Right hindlimb (tissue), 1 donor: ENCODE measurements at places on chromosomes 12 and 14.

DNA sequence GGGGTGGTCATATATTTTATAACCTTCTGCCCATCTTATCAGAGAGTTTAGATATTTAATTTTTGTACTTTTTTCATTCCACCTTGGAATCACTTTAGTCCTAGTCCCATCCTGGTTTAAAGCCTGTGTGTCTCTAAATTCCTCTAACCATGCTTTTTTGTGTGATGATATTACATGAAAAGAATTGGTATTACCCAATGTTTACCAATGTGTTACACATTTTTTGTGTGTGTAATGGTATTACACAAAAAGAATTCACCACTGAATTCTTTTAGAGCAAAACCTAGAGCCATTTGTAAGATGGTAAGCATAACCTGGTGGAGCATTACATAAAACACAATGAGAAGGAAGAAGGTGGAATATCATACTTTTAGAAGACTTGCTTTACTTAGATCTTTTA is 77.5 kb downstream of the FAR2 start:
- DNase-seq: no peak

GRCh38 chr12:31220061-31220460 is 105.9 kb downstream of the SINHCAF start:
- DNase-seq: no peak

GRCh38 chr12:3366451-3367110 is 124.4 kb upstream of the PRMT8 start:
- DNase-seq: peak; percentile 12

GRCh38 chr12:117622741-117623140 is 261.3 kb upstream of the NOS1 start:
- no peak for DNase-seq

- no peak for DNase-seq
These were observed 42.0 kb upstream of the C14orf180 start for GRCh38 chr14:104537613-104537988.

GRCh38 chr12:107012736-107013425 is 25.9 kb upstream of the MTERF2 start:
- DNase-seq: no peak

- DNase-seq: peak; percentile 90
These were observed 15.9 kb downstream of the RNASE2 start for GRCh38 chr14:20970983-20971704.

- DNase-seq: no peak
These were observed 1.6 kb downstream of the CDH24 start for GRCh38 chr14:23055621-23056144.

- no peak for DNase-seq
These were observed 311.1 kb upstream of the DIO2 start for GRCh38 chr14:80522411-80522810.

- DNase-seq: no peak
These were observed 974.7 kb downstream of the GALC start for GRCh38 chr14:87018294-87018693.

- DNase-seq: no peak
These were observed 134.2 kb downstream of the DPF3 start for GRCh38 chr14:72759670-72760069.

DNA sequence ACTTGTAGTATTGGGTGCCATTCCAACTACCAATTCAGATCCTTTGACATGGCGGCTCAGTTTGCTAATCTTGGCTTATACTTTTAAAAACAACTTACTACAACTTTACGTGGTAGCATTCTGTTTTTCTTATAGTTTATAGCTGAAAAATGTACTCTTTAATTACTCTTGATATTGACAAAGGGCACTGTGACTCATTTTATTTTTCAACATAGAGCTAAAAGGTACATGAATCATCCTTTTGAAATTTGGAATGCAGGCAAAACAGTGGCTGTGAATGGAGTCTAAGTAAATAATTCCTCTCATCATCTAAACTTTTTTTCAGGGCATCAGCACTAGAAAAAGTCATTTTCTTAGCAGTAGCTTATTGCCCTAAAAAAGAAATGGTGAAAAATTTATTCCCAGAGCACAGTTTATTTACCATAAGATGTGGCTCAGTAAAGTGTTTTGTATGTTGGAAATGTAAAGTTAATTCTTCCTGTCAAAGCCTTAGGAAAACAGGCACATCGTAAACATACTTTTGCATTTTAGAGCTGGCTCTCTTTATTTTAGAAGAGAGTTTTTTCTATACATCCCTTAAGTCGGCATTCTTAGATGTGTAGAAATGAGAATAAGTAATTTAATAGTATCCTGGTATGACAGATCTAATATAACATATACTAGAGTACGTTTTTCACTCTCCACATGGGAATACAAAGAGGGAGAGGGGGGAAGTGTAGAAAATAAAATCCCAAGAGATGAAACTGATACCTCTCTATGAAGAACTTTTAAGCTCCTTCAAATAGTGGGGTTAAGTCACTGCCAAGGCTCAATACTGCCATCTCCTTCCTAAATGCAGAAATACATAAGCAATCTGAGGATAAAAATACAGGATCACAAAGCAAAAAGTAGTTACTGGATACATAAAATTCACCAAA is 55.2 kb downstream of the SLC25A21 start:
- no peak for DNase-seq

GRCh38 chr14:81509838-81510452 is 23.7 kb downstream of the SEL1L start:
- DNase-seq: no peak

GRCh38 chr12:32896432-32897280 is at the start of gene PKP2:
TSS of gene PKP2 (minus strand) at chr12:32896777. CDS start at chr12:32896731, 46 bp downstream.
- peak; percentile 73 for DNase-seq

- no peak for DNase-seq
These were observed 35.7 kb downstream of the CDC42BPB start for GRCh38 chr14:103021684-103022001.
